ENCODE measurements at places on chromosomes 7 and 10.

- DNase-seq = no peak
These were observed 219.5 kb upstream of the ZNF804B start for GRCh38 chr7:88540012-88540411.

GRCh38 chr10:95441547-95441923, 119.6 kb downstream of the SORBS1 start:
- no peak for DNase-seq

- no peak for DNase-seq
These were observed 19.6 kb downstream of the TTYH3 start for GRCh38 chr7:2651336-2651735.

- DNase-seq = no peak
These were observed 271.0 kb downstream of the MAD1L1 start for GRCh38 chr7:1961701-1962276.

DNA sequence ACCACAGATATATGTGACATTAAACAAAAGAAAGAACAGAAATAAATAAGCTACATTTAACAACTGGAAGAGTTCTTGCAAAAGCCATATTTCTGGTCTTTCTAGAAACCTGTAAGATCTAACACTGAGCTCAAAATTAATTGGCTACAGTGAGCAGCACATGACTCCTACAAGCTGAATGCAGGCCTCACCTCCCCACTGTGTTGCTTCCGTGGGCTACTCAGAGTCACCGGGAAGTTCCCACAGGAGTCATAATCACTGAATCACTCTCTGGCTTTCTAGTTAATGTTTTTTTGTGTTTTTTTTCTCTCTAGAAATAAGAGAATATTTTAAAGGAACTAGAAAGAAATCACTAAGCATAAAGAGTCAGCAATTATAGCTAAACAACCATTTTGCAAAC, 10.2 kb upstream of the MRPS24 start:
- DNase-seq = no peak

DNA sequence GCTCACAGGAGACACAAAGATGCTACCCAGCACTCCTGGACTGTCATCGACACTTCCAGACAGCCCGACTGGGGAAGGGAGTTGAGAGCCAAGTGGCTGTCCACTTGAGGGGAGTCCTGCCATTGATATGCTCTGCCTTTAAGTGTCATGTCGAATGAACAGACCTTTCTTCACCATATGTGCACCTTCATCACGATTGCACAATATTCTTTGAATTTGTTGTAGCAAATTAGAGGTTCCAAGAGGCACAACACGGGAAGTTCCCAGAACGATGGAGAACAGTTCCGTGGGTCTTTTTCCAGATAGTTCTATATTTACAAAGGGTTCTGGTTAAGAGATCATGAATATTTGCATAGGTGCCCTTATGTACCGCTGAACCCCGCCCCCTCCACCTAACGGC, 16.0 kb downstream of the SLC18A2 start:
- DNase-seq = no peak

DNA sequence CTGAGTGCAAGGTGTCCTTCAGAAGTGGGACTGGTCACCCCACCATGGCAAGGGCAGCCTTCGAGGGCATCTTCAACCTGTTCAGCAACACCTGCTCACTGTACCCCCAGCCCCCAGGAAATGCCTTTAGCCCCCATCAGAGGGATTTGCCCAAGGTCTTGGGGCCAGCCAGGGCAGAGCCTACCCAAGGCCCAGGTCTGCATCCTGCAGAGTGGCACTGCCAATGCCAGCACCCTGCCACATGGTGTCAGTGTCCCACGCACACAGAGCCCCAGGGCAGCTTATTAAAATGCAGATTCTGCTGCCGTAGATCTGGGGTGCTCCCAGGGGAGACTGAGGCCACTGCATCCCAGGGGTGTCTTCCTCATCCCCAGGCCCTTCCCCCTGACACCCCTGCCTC, 106.2 kb upstream of the KCTD7 start:
- DNase-seq = no peak

DNA sequence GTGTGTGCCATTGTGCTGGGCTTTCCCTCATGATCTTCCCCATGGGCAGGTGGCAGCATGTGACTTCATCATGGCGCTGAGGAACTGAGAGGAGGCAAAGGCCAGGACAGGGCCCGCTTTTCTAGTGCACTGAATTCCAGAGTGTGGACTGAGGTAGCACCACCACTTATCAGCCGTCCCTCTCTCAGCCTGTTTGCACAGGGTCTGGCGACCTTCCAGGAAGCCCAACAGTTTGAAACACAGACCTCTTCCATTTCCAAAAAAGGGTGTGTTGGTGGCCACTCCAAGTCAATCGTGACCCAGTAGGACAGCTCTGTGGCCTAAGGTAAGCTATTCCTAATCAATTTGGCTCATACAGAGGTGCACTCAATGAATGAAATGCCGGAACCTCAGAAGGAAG, 4.4 kb downstream of the DNAJC30 start:
- no peak for DNase-seq

- DNase-seq = no peak
These were observed 156.7 kb downstream of the MAGI2 start for GRCh38 chr7:79296553-79297320.

DNA sequence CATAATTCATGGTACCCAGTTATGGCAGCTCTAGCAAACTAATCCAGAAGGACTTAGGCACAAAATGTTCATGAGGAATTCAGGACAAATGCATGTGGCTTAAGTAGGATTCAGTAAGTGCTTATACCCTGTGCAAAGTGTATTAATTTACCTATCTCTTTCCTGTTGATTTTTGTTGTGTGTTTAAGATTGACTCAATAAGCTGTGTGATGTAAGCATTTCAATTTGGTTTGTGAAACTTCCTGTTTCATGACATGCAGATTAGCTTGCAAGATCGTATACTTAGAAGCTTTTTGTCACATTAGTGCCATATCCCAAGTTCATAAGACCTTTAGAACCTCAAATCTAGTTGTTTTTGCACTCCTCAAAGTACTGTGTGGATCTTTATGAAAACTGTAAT, 416.7 kb downstream of the ARL4A start:
- no peak for DNase-seq

- DNase-seq = no peak
These were observed 237.4 kb downstream of the ELMO1 start for GRCh38 chr7:37211097-37211880.

- DNase-seq = no peak
These were observed 64.4 kb upstream of the NANOS1 start for GRCh38 chr10:118965096-118965495.

DNA sequence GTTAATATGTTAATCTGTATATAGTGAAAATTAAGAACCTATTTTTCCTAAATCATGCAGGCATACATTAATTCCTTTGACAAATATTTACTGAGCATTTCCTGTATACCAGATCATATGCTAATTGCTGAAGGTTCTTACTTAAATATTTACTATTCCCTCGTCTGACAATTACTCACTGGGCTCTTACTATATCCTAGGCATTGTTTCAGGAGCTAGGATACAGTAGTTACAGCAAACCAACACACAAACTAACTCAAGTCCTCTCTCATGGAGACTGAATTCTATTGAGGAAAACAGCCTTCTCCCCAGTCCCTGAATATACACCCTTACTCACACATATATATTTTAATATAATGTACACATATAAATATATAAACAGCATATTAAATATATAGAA, 786.0 kb downstream of the NRG3 start:
- DNase-seq = no peak

GRCh38 chr7:117759950-117760640, 113.1 kb downstream of the CTTNBP2 start:
- no peak for DNase-seq

GRCh38 chr7:30430777-30431176, 47.8 kb downstream of the NOD1 start:
- DNase-seq = no peak

GRCh38 chr10:59809644-59809974, 56.4 kb upstream of the MRLN start:
- no peak for DNase-seq

DNA sequence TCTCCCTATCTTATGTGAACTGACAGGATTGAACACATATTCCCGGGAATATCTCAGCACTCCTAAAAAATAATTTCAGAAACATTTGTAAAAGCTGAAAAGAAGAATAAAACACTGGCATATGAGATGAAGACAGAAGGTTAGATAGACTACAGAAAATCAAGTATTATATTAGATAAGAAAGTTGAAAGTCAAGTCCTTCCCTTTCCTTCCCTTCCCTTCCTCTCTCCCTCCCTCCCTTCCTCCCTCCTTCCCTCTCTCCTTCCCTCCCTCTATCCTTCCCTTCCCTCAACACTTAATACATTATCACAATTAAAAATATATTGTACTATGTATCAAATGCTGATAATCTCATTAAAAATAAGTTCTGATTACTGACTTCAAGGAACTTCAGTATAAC, 122.5 kb downstream of the CTNNA3 start:
- DNase-seq = no peak

- no peak for DNase-seq
These were observed 152.1 kb upstream of the TARP start for GRCh38 chr7:38425509-38425908.

DNA sequence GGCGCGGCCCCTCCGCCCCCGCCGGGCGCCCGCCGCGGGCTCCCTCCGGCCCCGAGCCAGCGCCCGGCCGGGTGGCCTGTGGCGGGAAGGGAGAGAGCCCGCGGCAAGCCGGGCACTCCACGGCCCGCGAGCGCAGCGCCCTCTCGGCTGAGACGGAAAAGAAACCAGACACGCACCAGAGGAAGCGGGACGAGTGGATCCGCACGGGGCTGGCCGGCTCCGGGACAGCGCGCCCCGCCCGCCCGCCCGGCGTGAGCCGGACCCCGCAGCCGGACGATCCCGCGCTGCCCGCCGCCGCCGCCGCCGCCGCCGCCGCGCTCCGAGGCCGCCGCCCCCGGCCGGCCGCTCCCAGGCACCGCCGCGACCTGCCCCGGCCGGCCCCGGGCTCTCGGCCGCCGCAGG, 300 bp downstream of the ARHGAP21 start:
- DNase-seq = no peak

- DNase-seq = no peak
These were observed 2.8 kb upstream of the CELF2 start for GRCh38 chr10:11014671-11015445.

- no peak for DNase-seq
These were observed 46.8 kb upstream of the GLCCI1 start for GRCh38 chr7:7921830-7922229.

- DNase-seq = no peak
These were observed 24.1 kb upstream of the ADCYAP1R1 start for GRCh38 chr7:31028006-31028405.

GRCh38 chr10:55063811-55064210, 262.8 kb upstream of the PCDH15 start:
- no peak for DNase-seq

- DNase-seq = no peak
These were observed 3.6 kb downstream of the FIGNL1 start for GRCh38 chr7:50446542-50446960.

DNA sequence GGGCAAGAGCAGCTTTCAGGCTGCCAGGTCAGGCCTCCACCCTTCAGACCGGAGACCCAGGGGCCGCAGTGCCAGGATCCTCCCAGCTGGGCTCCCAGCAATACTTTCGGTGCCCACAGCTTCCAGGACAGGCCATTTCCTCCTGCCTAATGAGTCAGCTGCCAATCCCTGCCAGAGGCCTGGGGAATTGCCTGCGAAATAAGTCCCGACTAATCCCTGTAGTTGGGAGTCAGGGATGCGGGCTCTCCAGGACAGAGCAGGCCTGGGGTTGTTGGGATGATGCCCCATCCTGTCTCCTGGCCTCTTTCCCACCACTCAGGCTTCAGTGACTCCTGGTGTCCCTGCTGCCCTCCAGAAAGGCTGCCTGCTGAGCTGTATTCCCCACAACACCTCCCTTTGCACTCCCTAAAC, 143.5 kb upstream of the UNC5B start:
- no peak for DNase-seq

DNA sequence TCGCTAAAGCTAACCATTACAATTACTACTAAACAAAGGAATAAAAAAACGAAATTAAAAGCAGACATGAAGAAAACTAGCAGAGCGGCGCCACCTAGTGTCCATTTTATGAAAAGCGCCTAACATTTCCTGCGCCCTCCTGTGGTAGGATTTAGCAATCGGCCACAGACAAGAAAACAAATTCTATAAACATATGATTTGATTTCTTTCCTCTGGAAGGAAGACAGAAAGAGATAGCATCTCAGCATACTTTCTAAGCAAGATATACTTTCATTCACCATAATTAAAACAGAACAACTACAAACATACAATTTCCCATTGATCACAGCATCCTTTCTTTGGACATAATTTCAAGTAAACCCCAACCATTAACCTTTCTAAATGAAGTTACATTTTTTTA, 337.7 kb upstream of the NPVF start:
- DNase-seq = peak; percentile 22

- no peak for DNase-seq
These were observed 131.5 kb upstream of the ACBD5 start for GRCh38 chr10:27372095-27372494.

DNA sequence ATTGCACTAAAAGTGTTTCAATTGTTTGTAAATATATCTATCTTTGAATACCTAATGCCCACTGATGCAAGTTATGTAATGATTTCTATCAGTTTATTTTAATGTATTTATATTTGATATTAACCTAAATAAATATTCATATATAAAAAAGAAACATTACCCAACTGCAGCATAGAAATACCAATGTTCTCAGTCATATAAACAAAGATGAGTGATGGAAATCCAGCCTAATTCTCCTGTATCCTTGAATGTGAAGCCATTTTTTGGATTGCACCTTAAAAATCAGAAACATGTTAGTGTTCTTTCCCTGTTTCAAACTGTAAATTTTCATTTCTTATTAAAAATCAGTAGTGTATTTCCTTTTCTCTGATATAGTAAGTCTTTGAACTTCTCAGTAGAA, 305.8 kb upstream of the GNAI1 start:
- no peak for DNase-seq

GRCh38 chr10:122688293-122688989, 11.2 kb downstream of the C10orf120 start:
- no peak for DNase-seq

DNA sequence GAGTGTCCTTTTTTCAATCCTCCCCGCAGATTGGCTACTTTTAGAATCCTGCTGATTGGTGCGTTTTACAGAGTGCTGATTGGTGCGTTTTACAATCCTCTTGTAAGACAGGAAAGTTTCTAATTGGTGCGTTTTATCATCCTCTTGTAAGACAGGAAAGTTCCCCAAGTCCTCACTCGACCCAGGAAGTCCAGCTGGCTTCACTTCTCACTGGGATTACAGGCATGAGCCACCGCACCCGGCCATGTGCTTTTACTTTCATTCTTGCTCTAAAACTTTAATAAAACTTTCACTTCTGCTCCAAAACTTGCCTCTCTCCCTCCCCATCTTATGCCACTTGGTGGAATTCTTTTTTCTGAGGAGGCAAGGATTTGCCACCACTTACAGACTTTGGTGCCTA, 17.0 kb upstream of the WAPL start:
- DNase-seq = no peak

- DNase-seq = no peak
These were observed 11.4 kb downstream of the PWWP2B start for GRCh38 chr10:132408367-132408781.

DNA sequence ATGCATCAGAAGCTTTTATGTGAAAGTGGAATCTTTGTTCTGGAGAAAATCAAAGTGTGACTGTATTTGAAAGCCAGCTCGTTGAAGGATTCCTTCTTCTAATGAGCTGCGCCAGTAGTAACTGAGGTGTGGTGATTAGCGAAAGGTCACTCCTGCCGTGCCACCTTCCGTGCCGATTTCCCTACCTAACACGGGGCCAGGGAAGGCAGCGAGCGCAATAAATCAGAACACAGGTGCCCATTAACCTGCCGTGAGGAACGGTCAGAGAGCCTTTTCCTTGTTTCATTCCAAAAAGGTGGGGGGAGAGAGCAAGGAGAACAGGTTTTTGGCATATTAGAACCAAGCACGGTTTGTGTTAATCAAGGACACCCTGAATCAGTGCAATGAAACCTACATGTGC, 258.0 kb downstream of the CELF2 start:
- DNase-seq = no peak
